ENCODE measurements at places on chromosomes 1 and 21.
A peak's percentile ranks its signal among the peaks of the same experiment; 100 is the strongest.

DNA sequence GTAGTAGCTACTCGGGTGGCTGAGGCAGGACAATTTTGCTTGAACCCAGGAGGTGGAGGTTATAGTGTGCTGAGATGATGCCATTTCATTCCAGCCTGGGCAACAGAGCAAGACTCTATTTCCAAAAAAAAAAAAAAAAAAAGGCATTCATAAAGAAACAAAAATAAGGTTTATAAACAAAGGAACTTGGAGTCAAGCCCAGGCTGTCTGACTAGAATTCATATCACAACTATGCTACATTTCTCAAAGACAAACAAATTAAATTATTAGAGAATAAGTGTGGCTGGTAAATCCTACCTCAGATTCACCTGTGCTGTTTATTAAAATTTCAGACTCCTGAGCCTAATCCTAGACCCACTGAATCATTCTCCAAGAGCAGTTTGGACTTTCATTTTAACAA, 4.2 kb downstream of the GCLM start:
- peak; percentile 55 for DNase-seq

GRCh38 chr1:188386161-188386560, 1557.4 kb downstream of the PLA2G4A start:
- peak; percentile 7 for DNase-seq

GRCh38 chr1:204093421-204093717, 20.5 kb downstream of the SOX13 start:
- DNase-seq = no peak

GRCh38 chr1:247291833-247292561, 36.1 kb downstream of the VN1R5 start:
- no peak for DNase-seq

- DNase-seq = no peak
These were observed 824 bp upstream of the KRTAP21-3 start for GRCh38 chr21:30719401-30719800.

DNA sequence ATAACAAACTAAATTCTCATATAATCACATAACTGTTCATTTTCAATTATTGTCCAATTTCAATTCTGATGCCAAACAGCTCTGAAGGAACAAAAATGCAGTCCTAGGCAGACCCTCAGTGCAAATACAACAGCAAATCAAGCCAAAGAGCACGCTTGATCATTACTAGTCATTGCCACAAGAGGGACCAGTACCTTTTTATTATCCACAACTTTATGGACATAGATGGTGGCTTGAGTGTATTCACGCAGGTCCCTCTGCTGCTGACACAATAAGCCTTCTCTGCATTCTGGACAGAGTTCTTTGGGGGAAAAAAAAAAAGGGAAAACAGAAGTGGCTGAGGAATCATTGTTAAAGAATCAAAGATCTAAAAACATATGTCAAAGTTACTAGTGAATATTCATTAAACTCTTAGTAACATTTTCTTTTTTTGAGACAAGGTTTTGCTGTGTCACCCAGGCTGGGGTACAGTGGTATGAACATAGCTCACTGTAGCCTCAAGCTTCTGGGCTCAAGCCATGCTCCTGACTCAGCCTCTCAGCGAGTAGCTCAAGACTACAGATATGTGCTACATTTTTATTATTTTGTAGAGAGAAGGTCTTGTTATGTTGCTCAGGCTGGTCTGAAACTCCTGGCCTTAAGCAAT, 34.3 kb upstream of the RAP1GAP start:
- peak; percentile 92 for DNase-seq

GRCh38 chr1:149844101-149844500, 55.3 kb upstream of the BOLA1 start:
- DNase-seq = peak; percentile 78

DNA sequence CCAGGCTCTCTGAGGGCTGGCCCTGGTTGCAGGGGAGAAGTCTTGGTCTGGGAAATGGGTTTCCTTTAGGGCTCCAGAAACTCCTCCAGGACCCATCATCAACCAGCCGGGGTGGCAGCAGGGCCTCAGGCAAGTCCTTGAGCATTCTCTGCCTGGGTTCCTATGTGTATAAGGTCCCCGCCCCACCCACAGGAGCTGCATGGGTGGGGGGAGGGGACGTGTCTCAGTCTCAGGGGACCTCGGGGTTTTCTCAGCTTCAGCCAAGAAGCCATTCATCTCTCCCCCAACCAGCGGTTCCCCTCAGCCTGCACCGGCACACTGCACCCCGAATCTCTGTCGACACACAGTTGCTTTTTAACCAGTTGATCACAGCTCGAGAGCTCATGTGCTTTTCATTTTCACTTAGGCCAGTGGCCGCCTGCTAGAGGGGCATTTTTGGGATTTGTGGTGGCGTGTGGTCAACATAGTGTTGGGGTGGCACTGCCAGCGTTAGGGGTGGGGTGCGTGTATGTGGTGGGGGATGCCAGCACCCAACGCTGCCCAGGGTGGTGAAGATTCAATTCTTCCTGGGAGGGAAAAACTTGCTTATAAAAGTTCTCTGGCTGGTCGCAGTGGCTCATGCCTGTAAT, 6.5 kb downstream of the RUNX3 start:
- DNase-seq = no peak

DNA sequence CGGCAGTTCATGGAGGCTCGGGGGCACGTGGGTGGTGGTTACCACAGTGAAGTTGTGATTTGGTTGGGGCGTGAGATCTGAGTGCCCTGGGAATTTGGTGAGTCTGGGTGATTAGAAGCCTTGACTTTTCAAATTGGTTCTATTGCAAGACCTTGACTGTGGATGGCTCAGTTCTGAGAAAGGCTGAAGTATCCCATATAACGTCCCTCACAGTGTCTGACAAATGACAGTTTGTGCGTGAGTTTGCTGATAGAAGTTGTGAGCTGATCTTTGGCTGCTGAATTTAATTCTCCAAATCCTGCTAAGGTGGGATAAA, 549 bp downstream of the MSH4 start:
- DNase-seq = no peak
